Cerebellar nuclear complex (tissue), 1 donor: ENCODE measurements at places on chromosomes 16 and 17.

DNA sequence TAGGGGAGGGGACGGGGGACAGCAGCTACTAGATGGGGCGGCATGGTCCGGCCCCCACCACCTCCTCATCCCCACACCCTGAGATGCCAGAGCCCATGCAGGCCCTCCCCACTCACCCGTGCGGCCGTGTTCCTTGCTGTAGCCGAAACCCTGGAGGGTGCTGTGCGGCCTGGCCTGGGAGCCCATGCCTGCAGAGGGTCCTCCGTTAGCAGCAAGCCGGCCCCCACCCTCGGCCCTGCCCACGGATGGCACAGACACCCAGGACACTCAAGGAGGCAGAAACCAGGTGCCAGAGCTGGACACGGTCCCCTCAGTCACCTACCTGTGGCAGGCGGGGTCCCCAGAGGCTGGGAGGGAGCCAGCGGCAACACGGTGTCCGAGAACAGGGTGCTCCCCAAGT lies 5.5 kb downstream of the TEPSIN start:
- no peak for DNase-seq

GRCh38 chr16:87806261-87806640 lies 40.5 kb upstream of the KLHDC4 start:
- DNase-seq, result no peak

DNA sequence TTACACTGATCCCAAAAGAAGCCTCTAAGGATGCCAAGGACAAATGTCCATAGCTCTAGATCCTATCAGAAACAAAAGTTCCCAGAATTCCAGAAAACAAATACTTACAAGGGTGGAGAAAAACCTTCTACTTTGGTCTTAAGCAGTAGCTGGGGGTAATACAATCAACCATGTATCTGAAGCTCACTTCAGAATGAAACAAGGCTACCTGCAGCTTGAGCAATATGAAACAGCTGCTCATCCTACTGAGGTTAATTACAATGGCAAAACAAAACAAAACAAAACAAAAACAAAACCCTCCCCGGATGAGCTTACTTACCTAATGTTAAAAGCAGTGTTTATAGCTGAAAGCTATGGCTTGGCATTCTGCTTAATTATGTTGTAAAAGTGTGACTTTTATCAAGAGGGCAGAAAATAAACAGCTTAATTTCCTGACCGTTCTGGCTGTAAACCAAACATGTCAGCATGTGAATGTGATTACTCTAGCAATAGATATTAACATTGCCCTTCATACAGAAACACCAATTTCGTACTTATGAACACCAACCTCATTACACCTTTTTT lies 10.5 kb downstream of the PDZD9 start:
- DNase-seq, result no peak

- no peak for DNase-seq
These were observed 22.8 kb upstream of the MTSS2 start for GRCh38 chr16:70708366-70709246.

GRCh38 chr17:42221886-42222745 lies 27.8 kb upstream of the GHDC start:
- no peak for DNase-seq
